ENCODE measurements at places on chromosomes 3 and 15.

GRCh38 chr3:15542614-15543013 lies 21.1 kb upstream of the COLQ start:
- no peak for DNase-seq

- DNase-seq, result no peak
Measured at GRCh38 chr15:66850078-66850991, 148.3 kb downstream of the SMAD6 start.

GRCh38 chr15:82036461-82036860 lies 9.4 kb downstream of the MEX3B start:
- no peak for DNase-seq

GRCh38 chr15:64249883-64250575 lies 87.2 kb upstream of the PPIB start:
- DNase-seq, result no peak

- DNase-seq, result no peak
Measured at GRCh38 chr3:134796281-134797056, 1.4 kb downstream of the EPHB1 start.

DNA sequence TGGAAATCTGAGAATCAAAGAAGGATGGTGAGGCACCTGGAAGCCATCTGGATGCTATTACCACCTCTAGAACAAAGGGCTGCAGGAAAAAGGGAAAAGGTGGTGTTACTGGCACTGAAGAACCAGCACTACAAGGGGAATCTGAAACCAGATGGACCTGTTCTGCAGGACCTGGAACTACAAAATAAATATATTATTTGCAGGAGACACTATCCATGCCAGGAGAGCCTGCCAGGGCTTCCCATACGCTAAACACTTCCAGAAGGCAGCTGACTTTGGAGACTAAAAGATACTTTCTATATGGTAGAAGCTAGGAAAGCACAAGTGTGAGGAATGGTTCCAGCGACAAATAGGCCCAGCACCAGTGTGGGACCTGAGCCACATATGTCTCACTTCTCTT lies 83.4 kb upstream of the POU1F1 start:
- no peak for DNase-seq

DNA sequence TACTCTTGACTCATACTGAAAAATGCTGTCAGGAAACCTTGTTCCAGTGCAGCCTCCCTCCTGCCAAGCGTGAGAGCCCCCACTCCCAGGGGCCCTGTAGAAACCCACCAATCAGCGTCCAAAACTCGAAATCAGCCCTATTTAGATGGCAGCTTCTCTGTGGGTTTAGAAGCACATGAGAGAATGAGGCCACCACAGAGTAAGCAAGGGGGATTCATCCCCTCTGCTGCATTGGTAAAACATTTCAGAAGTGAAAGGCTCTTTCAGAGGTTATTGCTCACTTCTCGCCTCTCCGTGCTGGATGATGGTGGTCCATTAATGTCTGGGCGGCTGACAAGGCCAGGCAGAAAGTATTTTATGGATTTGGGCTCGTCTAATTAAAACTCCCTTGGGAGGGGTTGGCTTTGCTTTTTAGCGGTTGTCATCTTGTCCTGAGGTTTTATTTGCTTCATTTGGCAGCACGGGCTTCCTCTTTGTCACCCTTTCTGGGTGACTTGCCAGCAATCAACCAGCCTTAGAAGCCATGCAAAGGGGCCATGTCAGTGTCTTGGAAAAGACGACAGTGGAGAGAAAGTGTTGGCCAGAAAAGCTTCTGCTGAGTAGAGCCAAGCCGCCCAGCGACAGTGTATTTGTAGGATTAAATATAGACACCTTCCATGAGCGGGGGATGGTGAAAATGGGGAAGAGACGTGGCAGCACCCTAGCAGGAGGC lies 145.5 kb downstream of the ATP10A start:
- no peak for DNase-seq

DNA sequence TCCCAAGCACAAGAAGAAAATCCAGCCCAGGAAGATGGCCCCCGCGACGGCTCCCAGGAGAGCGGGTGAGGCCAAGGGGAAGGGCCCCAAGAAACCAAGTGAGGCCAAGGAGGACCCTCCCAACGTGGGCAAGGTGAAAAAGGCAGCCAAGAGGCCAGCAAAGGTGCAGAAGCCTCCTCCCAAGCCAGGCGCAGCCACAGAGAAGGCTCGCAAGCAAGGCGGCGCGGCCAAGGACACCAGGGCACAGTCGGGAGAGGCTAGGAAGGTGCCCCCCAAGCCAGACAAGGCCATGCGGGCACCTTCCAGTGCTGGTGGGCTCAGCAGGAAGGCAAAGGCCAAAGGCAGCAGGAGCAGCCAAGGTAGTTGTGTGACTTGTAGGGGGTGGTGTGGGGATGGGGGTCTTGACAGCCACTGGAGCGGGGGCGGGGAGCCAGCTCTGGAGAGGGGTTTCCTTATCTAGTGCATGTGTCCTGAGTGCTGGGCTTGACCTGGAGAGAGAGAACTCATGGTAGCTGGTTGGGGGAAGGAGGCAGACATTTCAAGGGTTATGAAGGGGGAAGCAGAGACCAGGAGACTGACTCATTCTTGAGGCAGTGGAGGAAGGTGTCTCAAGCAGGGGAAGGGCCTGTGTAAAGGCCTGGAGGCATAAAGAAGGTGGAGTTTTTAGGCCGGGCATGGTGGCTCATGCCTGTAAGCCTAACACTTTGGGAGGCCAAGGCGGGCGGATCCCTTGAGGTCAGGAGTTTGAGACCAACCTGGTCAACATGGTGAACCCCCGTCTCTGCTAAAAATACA lies 6.2 kb downstream of the H1-8 start:
- no peak for DNase-seq

- DNase-seq, result no peak
Measured at GRCh38 chr15:42358141-42358540, 1.2 kb upstream of the CAPN3 start.

DNA sequence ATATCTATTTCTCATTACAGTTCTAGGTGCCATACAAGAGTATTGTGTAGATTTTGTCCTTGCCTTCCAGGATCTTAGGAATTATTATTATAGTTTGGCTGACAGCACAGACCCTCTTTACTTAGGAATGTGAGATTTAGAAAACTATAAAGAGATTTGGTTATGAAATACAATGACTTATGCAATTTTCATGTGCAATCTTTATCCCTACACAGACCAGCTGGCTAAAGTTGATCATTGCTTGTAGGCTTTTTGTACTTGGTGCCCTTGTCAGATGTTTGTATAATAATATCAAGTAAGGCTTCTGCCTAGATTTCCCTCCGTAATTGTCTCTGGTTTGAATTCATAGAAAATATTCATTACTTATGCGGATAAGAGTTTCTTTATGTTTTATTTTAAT lies 174.5 kb upstream of the GAP43 start:
- no peak for DNase-seq

DNA sequence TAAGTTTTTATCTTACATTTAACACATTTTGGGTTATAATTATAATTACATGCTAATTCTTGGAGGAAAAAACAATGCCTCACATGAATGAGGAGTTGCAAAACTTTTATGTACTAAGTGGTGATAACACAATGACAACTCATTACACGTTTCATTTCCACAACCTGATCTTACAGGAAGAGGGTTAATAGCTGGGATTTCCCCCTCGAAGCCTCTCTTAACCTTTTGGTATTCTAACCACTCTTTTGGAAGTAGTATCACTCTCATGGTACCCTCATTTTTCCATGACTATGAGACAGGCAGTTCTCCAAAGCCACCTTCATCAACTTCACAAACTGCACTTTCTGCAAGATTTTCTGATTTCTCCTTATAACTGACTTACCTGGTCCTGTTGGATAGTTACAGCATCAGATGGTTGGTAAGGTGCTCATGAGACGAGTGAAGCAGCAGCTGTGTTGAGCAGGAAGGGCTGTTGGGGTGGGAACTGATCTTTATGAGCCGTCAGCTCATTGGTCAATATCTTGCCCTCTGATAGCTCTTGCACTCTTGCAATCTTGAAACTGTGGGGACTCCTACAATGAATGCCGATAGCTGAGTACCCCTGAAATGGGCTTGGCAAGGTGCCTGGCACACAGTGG lies 41.6 kb downstream of the ACAN start:
- no peak for DNase-seq

- DNase-seq, result peak; percentile 30
Measured at GRCh38 chr3:179068779-179069530, 2.7 kb downstream of the ZMAT3 start.

- DNase-seq, result no peak
Measured at GRCh38 chr15:93829115-93829870, 402.1 kb upstream of the MCTP2 start.

GRCh38 chr15:31598620-31599019 lies 272.0 kb downstream of the KLF13 start:
- no peak for DNase-seq

GRCh38 chr3:171164067-171164465 lies 137.5 kb upstream of the SLC2A2 start:
- DNase-seq, result no peak

DNA sequence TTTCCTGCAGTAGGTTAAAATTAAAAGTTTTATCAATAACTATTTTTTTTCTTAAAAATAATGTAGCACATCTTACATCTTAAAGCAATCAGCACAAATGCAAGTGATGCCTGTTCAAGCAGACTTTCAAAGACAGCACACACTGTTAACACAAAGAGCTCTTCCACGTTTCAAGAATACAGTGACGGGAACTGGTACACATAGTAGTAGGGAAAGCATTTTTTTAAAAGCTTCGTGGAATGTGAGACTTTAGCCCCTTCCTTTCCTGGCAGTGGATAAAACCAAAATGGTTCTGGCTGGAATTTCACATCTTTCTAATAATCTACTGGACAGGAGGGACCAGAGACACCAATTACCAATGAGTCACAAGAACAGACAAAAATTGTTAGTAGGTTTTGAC lies 33.5 kb upstream of the SLC2A2 start:
- DNase-seq, result no peak

GRCh38 chr3:56238299-56238698 lies 230.0 kb downstream of the ERC2 start:
- no peak for DNase-seq

GRCh38 chr3:186286114-186286513 lies 75.9 kb downstream of the DGKG start:
- no peak for DNase-seq

GRCh38 chr3:149277331-149277813 lies 55.7 kb upstream of the CP start:
- DNase-seq, result no peak

- DNase-seq, result peak; percentile 8
Measured at GRCh38 chr3:126983653-126984390, 907 bp downstream of the PLXNA1 start.

GRCh38 chr3:62436785-62437184 lies 63.4 kb upstream of the FEZF2 start:
- no peak for DNase-seq

GRCh38 chr15:58330741-58331559 lies 100.8 kb upstream of the LIPC start:
- DNase-seq, result no peak

DNA sequence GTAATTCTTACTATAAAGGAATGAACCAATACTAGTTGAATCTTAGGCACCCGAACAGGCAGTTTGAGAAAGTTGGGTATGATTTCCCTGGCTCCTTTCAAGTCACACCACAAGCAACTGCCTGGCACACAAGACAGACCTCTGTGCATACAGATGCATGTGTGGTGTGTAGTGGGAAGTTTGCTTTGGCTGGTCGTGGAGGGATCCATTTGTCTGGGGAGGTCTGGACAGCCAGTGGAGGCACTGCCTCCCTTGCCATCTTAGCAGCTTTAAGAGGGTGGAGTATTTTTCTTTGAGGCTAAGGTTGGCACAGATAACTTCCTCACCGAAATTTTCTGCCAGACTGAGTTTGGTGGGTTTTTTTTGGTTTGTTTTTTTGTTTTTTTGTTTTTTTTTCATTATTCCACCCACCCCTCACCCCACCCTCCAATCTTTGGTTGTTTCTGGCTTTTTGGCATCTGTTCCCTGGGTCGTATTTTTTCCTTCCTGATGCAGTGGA lies 97.1 kb downstream of the TMEM212 start:
- no peak for DNase-seq

GRCh38 chr3:71548705-71549384 lies 34.7 kb downstream of the FOXP1 start:
- no peak for DNase-seq

GRCh38 chr3:138949445-138950005 lies 2.5 kb downstream of the FOXL2NB start:
- DNase-seq, result no peak

- no peak for DNase-seq
Measured at GRCh38 chr3:52345521-52346109, 29.5 kb downstream of the DNAH1 start.

DNA sequence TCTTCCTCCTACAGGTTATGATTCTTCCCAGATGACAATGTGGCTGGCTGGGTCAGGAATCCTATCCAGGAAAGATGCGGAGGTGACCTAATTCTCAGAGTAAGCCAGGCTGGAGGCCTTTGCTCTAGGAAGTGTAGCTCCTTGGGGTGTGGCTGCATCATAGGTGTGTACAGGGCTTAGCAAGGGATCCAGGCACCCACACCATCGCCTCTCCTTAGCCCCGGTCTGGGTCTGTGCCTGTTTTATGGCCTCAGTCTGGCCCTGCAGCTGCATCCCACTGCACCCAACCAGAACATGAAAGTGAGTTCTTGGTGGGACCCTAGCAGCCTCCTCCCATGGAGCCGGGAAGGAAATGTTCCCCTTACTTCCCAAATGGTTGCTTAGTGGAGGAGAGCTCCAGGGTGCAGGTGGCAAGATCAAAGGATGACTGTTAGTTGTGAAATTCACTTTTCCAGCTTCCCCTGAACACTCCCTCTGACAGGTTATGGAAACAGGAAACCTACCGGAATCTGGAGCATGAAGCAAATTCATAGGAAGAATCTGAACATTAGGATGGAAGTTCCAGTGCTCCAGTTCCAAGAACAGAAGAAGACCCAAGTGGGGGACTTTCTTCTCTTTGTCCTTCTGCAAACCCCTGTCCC lies 2.7 kb upstream of the AMOTL2 start:
- DNase-seq, result no peak

DNA sequence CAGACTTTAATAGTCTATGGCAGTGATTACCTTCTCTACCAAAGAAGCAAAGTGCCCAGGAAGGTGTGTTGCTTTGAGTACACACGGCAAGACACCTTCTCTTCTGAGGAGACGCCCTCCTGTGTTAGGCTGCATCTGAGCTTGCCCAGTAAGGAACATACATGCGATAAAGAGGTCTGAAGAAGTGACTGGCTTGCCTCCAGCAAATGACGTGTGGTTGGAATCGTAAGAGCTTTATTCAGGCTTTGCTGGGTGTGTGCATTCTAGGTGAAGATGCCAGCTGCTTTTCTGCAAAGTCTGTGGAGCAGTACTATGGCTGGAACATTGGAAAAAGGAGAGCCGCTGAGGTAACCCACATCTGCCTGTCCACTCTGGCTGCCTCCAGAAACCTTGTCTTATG lies 22.4 kb downstream of the MAP6D1 start:
- DNase-seq, result no peak

- DNase-seq, result no peak
Measured at GRCh38 chr3:183202004-183202722, 39.6 kb upstream of the LAMP3 start.

Data from stimulated activated CD4-positive, alpha-beta T cell treated with anti-CD3 and anti-CD28 coated beads, Interleukin-12 subunit alpha, Interleukin-12 subunit beta, amount 100 ng/mL, for 48 hours (primary cell).